ENCODE measurements at places on chromosomes 6 and 20. TPM values are rescaled to one million over a fixed set of nuclear protein-coding genes. Genes with fewer than 3 reads are reported as not detected.

The SLC17A1 gene
- not detected for total RNA-seq

The SAMD5 gene
- 1.2 TPM for total RNA-seq

The GNAS-AS1 gene
- total RNA-seq = 0.11 TPM

The SLC22A3 gene
- total RNA-seq = 0.47 TPM

DNA sequence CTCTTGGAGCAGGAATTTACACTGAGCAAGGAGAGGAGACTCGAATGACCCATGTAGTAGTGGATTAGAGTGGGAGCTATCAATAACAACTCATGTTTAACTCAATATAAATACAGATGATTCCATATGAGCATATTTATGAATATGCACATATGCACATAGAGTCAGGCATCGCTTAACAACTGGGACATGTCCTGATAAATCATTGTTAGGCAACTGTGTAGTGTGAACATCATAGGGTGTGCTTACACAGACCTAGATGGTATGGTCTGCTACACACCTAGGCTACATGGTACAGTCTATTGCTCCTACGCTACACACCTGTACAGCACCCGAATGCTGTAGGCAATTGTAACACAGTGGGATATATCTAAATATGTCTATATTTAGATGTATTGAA, 75.9 kb upstream of the RALGAPA2 start:
- H3K27ac ChIP-seq = no peak overlapping the region
- H3K4me3 ChIP-seq = no peak overlapping the region
- H3K36me3 ChIP-seq = no peaks in the 10 kb centered on the region
- no peak for DNase-seq
- peaks cover 67% of the 10 kb centered on the region for H3K27me3 ChIP-seq
- no peaks in the 10 kb centered on the region for H3K4me1 ChIP-seq

GRCh38 chr6:7152462-7152861, 44.7 kb downstream of the RREB1 start:
- DNase-seq = peak; percentile 64
- no peaks in the 10 kb centered on the region for H3K27me3 ChIP-seq
- H3K36me3 ChIP-seq = peaks cover 9% of the 10 kb centered on the region
- H3K4me1 ChIP-seq = peaks cover 49% of the 10 kb centered on the region
- H3K4me3 ChIP-seq = no peak overlapping the region
- H3K27ac ChIP-seq = peak overlapping the region; percentile 23

GRCh38 chr6:140572129-140572528, 1197.7 kb upstream of the CITED2 start:
- no peaks in the 10 kb centered on the region for H3K27me3 ChIP-seq
- H3K4me1 ChIP-seq = peaks cover 19% of the 10 kb centered on the region
- peak overlapping the region; percentile 88 for H3K27ac ChIP-seq

DNA sequence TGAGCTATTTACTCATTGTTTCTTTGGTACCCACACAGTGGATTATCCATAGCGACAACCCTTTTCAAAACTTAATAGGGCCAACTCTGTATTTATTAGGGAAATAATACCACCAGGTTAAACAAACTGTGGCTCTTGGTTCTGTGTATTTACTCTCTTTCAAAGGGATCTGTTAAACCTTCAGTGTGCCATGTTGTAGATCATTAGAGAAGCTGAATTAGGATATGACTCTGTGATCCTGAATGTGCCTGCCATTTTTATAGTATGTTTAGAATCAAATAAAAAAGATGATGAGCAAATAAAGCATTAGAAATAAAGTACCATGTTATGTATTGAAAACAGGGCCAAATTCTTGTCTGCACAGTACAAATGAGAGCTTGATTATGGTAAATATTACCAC, 25.0 kb upstream of the SLC35D3 start:
- no peak for DNase-seq
- no peak overlapping the region for H3K4me3 ChIP-seq
- peaks cover 3% of the 10 kb centered on the region for H3K36me3 ChIP-seq
- no peak overlapping the region for H3K27ac ChIP-seq
- H3K27me3 ChIP-seq = no peaks in the 10 kb centered on the region
- H3K4me1 ChIP-seq = no peaks in the 10 kb centered on the region

DNA sequence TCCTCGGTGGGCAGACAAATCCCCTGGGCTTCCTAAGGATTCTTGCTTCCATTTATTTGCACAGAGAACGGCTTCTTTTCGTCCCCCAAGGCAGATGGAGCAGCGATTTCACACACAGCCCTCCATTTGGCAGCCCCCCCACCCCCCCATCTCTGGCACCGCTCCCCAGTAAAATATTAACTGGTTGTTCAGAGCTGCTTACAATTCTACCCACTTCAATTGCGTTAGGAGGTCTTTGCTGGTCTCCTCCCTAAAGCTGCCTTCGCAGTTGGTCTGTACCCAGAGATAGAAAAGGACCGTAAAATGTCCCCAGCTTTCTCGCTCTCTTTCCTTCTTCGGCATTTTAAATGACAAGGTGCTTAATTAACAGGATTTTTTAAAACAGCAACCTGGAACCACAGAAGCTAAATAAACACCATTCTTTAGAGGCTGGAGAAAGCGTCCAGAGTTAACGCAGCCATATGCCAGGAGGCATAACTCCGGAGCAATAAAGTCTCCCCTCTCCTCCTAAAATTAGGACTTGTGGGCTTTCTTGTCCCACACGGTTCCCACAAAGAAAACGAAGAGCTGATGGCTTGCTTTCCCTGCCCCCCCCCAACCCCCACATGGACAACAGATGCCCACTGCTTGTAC, 1.7 kb upstream of the ZMYND8 start:
- H3K4me3 ChIP-seq = peak overlapping the region; percentile 9
- H3K4me1 ChIP-seq = peaks cover 84% of the 10 kb centered on the region
- no peaks in the 10 kb centered on the region for H3K27me3 ChIP-seq
- no peak for DNase-seq
- peak overlapping the region; percentile 96 for H3K27ac ChIP-seq

GRCh38 chr6:149488815-149489214, 4.0 kb upstream of the ZC3H12D start:
- no peak overlapping the region for H3K27ac ChIP-seq
- H3K4me3 ChIP-seq = no peak overlapping the region
- H3K4me1 ChIP-seq = peaks cover 16% of the 10 kb centered on the region
- DNase-seq = peak; percentile 65
- H3K27me3 ChIP-seq = no peaks in the 10 kb centered on the region

DNA sequence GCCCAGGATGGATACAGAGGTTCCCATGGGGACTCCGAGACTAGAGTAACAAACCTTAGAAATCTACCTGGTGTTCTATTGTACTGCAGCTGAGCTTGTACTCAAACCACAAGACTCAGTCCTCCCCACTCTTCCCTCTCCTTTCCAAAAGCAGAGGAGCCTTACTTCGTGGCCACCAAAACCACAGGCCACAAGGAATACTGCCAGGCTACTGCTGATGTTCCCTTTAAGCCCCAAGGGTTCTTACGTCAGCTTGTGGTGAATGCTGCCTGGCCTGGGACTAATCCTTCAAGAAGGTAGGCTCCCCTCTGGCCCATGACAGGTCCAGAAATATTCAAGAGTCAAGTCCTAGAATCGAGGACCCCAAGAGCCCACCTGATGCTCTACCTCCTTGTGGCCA, 10.5 kb upstream of the DEFB128 start:
- no peaks in the 10 kb centered on the region for H3K36me3 ChIP-seq
- H3K4me1 ChIP-seq = no peaks in the 10 kb centered on the region
- no peak overlapping the region for H3K4me3 ChIP-seq
- H3K27me3 ChIP-seq = peaks cover 37% of the 10 kb centered on the region

- H3K4me1 ChIP-seq = no peaks in the 10 kb centered on the region
- no peaks in the 10 kb centered on the region for H3K36me3 ChIP-seq
- peaks cover 34% of the 10 kb centered on the region for H3K27me3 ChIP-seq
- no peak overlapping the region for H3K4me3 ChIP-seq
Observed at GRCh38 chr20:44761423-44761822, 15.8 kb downstream of the KCNK15 start.

Data from PC-3 (cell line).